ENCODE measurements at places on chromosomes 2 and 18. TPM values are rescaled to one million over a fixed set of nuclear protein-coding genes. Genes with fewer than 3 reads are reported as not detected.

ZNF521 gene
- 24.3 TPM for polyA plus RNA-seq

CXCR4 gene
- polyA plus RNA-seq = 33.0 TPM

C2orf66 gene
- polyA plus RNA-seq = 0.22 TPM

STARD6 gene
- not detected for polyA plus RNA-seq

LDLRAD4 gene
- polyA plus RNA-seq = 8.3 TPM

LAMA1 gene
- 3.8 TPM for polyA plus RNA-seq

L3MBTL4 gene
- 5.4 TPM for polyA plus RNA-seq

AQP12A gene
- polyA plus RNA-seq = not detected

RAB6D gene
- polyA plus RNA-seq = not detected

GREB1 gene
- polyA plus RNA-seq = 104 TPM

ZC3H15 gene
- 37.2 TPM for polyA plus RNA-seq

EIF2AK2 gene
- polyA plus RNA-seq = 39.4 TPM

ADD2 gene
- 0.29 TPM for polyA plus RNA-seq

LONRF2 gene
- 4.7 TPM for polyA plus RNA-seq

AQP4 gene
- polyA plus RNA-seq = 0.65 TPM

EFR3B gene
- polyA plus RNA-seq = 0.45 TPM

CHN1 gene
- polyA plus RNA-seq = 18.0 TPM

FAM228B gene
- 28.0 TPM for polyA plus RNA-seq
